ENCODE measurements at places on chromosomes 2 and 18. TPM values are rescaled to one million over a fixed set of nuclear protein-coding genes. Genes with fewer than 3 reads are reported as not detected.
A peak's percentile ranks its signal among the peaks of the same experiment; 100 is the strongest.

GRCh38 chr2:85785027-85785822 lies 31.4 kb downstream of the ATOH8 start:
- DNase-seq = no peak

- DNase-seq = no peak
These were observed 156.3 kb upstream of the SLC1A4 start for GRCh38 chr2:64832936-64833335.

Gene TM4SF20
- not detected for total RNA-seq

- DNase-seq = no peak
These were observed 5.5 kb downstream of the GCKR start for GRCh38 chr2:27502142-27502541.

- no peak for DNase-seq
These were observed 592.2 kb upstream of the SYT4 start for GRCh38 chr18:43869451-43870008.

Gene POTEI
- total RNA-seq = 0.87 TPM

Gene SLC19A3
- total RNA-seq = not detected

DNA sequence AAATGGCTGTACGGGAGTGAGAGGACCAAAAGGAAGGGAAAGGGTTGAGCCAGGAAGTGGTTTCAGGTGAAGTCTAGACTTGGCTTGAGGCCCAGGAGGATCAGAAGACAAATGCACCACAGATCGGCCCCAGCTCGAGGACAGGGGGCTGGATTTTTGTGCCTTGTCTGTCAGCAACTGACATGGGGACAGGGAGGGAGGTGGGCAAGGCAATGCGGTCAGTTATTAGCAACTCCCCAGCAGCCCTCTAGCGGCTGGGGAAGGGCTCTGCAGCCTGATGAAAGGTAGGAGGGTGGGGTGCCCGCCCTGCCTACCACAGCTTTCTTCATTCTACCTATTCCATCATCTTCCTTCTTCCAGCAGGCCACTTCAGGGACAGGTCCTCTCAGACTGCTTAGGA lies 50.0 kb downstream of the CPO start:
- DNase-seq = peak; percentile 77

DNA sequence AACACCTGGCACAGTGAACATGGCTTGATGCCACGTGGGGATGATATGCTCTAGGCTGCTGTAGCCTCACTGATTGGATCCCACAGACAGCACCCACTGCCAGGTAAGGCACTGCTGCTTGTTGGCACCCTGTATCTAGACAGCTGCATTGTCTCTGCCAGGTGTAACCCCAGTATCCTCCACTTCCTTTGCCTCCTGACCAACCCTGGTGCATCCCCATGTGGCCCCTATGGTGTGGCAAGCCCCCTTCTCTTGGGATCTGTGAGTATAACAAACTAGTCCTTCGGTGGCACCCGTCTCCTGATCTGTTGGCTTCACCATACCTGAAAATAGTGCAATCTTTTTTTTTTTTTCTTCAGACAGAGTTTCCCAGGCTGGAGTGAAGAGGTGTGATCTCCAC lies 11.1 kb downstream of the TEX51 start:
- peak; percentile 7 for DNase-seq

- DNase-seq = no peak
These were observed 584.5 kb downstream of the ZEB2 start for GRCh38 chr2:143935482-143935752.

GRCh38 chr2:67503066-67503795 lies 106.1 kb downstream of the ETAA1 start:
- DNase-seq = no peak

- peak; percentile 74 for DNase-seq
These were observed 17.5 kb downstream of the STAT1 start for GRCh38 chr2:190996338-190996946.

GRCh38 chr2:229780856-229781773 lies 66.8 kb upstream of the DNER start:
- peak; percentile 81 for DNase-seq

Gene SNED1
- 1.9 TPM for total RNA-seq

GRCh38 chr18:50788284-50788683 lies 31.5 kb downstream of the MRO start:
- DNase-seq = no peak

GRCh38 chr18:48138660-48139430 lies 208.4 kb upstream of the SMAD2 start:
- no peak for DNase-seq

DNA sequence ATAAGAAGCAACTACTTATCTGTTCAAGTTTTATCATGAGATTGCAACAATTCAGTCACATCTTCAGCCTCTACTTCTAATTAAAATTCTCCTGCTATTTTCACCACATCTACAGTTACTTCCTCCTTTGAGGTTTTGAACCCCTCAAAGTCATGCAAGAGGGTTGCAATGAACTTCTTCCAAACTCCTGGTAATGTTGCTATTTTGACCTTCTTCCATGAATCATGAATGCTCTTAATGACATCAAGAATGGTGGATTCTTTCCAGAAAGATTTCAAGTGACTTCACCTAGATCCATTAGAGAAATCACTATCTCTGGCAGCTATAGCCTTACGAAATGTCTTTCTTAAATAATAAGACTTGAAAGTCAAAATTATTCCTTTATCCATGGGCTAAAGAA lies 1052.8 kb upstream of the NRXN1 start:
- DNase-seq = no peak

DNA sequence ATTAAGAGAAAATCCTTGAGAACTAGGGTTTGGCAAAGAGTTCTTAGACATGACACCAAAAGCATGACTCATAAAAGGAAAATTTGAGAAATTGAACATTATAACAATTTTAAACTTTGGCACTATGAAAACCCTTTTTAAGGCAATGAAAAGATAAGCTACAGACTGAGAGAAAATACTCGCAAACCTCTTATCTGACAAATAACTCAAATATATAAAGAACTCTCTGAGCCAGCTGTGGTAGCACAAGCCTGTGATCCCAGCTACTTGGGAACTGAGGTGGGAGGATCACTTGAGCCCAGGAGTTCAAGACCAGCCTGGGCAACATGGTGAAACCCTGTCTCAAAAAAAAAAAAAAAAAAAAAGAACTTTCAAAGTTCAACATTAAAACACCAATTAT lies 70.5 kb downstream of the FAM168B start:
- DNase-seq = no peak

DNA sequence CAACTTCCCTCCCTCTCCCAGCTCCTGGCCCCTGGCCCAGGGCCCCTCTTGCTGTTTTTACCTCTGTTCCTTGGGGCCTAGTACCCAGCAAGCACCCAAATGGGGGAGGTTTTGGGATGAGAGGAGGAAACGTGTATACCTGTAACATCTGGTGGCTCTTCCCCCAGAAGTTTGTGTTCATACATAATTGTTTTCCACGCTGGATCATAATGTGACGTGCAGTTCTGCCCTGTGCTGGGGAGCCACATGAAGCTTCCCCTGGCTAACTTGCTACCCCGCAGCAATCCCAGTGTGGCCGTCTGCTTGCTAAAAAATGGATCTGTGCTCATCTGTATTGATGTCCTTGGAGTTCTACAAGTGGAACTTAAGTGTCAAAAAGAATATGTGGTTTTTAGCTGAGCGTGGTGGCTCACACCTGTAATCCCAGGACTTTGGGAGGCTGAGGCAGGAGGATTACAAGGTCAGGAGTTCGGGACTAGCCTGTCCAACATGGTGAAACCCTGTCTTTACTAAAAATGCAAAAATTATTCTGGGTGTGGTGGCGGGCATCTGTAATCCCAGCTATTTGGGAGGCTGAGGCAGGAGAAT lies 36.5 kb downstream of the ANO7 start:
- no peak for DNase-seq

Gene PLEKHH2
- not detected for total RNA-seq

GRCh38 chr2:29115797-29116781 lies 874 bp downstream of the CLIP4 start:
- DNase-seq = no peak

- no peak for DNase-seq
These were observed 159.9 kb downstream of the BARD1 start for GRCh38 chr2:214649440-214650205.

- peak; percentile 15 for DNase-seq
These were observed 40.5 kb downstream of the ABCG8 start for GRCh38 chr2:43879261-43879660.

GRCh38 chr2:110866466-110866865 lies 134.1 kb downstream of the ACOXL start:
- DNase-seq = no peak

Gene NTSR2
- total RNA-seq = not detected

GRCh38 chr2:68157002-68157401 lies 686 bp upstream of the PNO1 start:
- DNase-seq = no peak

Gene SERPINB4
- total RNA-seq = not detected

DNA sequence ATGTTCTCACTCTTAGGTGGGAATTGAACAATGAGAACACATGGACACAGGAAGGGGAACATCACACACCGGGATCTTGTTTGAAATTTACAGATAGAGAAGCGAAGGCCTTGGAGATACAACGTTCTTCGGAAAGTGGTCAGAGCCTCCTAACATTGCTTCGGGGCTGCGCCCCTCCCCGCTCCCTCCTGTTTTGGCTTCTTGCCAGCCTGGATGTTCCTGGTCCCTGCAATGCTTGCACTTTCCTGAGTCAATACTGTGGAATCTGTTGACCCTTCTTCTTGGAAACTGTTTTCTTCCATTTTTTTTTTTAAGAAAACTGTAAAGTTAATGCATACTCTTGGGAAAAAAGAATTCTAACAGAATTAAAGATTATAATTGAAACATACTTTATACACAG lies 360.8 kb downstream of the SOCS6 start:
- DNase-seq = no peak

Gene IL1R2
- total RNA-seq = not detected

DNA sequence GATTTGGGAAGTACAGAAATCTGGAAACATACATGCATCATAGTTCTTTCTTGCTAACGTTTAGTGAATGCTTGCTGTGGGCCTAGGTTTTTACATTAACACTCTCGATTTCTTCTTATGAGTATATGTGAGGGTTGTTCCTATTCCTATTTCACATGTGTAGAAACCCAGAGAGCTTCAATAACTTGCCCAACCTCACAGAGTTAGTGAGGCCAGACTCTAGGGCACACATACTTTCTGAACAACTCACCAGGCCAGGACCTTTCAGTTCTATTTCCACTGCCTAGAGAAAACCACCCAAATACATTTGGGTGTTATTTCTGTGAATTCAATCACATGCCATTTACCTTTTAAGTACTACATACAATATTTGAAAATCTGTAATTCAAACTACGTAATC lies 8.2 kb upstream of the KCTD1 start:
- no peak for DNase-seq

GRCh38 chr18:61619783-61620182 lies 273.0 kb downstream of the RNF152 start:
- DNase-seq = no peak

GRCh38 chr2:72128059-72128842 lies 19.4 kb downstream of the CYP26B1 start:
- no peak for DNase-seq

Gene C2orf92
- 5.2 TPM for total RNA-seq

Gene GAREM2
- not detected for total RNA-seq

Gene CYP27C1
- total RNA-seq = not detected

GRCh38 chr2:218959761-218960308 lies 369 bp downstream of the CDK5R2 start:
- no peak for DNase-seq

- DNase-seq = no peak
These were observed 75.6 kb upstream of the MAPRE2 start for GRCh38 chr18:34965566-34965965.

GRCh38 chr2:167862782-167863181 lies 384.6 kb downstream of the STK39 start:
- DNase-seq = no peak

DNA sequence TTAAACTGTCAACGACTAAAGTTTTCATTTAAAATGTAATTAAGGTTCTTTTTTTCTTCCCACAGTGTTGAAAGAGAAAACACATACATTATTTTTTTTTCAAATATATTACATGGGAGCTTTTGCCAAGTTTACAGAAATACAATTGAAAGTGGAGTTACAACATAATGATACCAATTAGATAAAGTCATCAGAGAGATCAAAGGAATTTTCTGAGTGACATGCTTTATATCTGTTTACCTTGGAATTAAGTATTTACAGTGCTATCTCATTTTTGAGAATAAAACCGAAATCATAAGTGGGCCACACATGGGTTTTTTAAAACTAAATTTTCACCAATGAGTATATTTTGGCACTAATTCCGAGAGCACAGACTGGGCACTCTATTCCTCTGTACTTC lies 165.2 kb downstream of the RAPGEF4 start:
- DNase-seq = no peak

Gene L3MBTL4
- total RNA-seq = 15.2 TPM

DNA sequence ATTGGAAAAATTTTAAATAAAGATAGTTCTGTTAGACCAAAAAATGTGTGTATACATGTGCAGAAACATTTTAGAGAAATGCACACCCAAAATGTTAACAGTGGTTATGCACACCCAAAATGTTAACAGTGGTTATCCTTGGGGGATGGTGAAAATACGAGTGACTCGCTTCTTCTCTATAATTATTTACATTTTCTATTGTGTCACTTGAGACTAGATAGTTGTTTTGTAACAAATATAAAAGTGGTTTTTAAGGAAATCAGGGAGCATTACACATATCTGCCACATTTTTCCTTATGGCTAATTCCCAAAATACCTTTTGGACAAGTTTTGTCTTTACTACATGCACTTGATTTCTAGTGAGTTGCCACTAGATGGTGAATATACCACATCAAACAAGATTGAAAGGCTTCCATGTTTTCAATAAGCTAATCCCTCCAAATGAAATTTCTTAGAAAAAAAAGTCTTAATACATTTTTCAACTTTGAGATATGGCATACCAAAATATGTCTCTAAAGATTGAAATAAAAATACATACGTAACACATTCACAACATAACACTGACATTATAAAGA lies 9.0 kb upstream of the HIBCH start:
- DNase-seq = no peak

DNA sequence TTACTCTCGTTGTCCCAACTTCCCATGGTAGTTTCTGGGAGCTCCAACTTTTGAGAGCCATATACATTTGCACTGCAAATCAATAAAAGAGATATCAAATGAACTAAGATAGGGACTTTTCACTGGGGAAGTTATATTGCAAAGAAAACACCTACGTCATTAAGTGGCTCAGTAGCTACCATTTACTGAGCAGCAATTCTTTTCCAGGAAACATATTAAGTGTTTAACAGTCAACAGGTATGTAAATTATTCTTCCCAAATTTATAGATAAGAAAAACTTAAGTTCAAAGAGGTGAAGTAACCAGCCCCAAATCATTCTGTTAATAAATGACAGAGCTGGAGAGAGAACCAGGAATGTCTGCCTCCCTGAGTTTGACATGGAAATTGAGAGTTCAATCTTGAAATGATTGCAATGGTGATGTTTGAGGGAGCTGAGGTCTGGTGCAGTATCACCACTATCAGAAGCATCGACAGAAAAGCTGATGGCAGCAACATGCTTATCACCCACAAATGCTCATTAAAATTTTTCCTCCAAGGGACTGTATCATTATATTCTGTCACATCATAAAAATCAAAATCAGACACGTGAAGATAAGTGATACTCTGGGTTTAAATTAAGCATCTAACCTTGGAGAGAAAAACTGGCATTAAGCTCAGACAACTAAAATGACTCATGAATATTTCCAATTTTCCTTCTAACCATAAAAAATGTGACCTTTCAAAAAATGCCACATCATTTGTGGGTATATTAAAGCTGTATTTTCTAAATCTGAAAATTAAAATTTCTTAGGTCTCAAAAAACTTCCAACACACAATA lies 43.4 kb downstream of the GAREM1 start:
- DNase-seq = no peak

Gene KATNAL2
- total RNA-seq = 14.5 TPM

- DNase-seq = no peak
These were observed 3.1 kb downstream of the KDSR start for GRCh38 chr18:63363951-63364350.
